Adrenal gland (tissue), 19 donors: ENCODE measurements at places on chromosomes 1 and 21. TPM values are rescaled to one million over a fixed set of nuclear protein-coding genes. Genes with fewer than 3 reads are reported as not detected.

AMY2A gene
- not detected for total RNA-seq

DNA sequence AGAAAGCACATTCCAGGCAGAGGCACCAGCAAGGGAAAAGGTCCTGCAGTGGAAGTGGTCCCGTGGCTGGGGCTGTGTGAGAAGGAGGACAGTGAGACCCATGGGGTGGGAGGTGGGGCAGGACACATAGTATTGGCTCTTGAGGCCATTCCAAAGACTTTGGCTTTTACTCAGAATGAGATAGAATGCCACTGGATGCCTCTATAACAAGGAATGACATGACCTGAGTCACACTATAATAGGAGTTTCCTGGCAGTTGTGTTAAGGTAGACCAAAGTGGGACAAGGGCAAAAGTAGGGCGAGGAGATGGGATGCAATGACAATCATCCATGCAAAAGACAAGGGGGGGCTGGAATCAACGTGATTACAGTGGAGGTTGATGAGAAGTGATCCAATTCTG lies 24.7 kb upstream of the LAMC2 start:
- no peak overlapping the region for H3K27ac ChIP-seq
- no peak for DNase-seq
- no peak overlapping the region for H3K4me3 ChIP-seq
- no peaks in the 10 kb centered on the region for H3K4me1 ChIP-seq
- no peaks in the 10 kb centered on the region for H3K27me3 ChIP-seq
- H3K36me3 ChIP-seq, result no peaks in the 10 kb centered on the region

NTNG1 gene
- total RNA-seq, result 4.3 TPM

GRCh38 chr21:15430577-15430976 lies 299.2 kb upstream of the USP25 start:
- H3K27me3 ChIP-seq, result no peaks in the 10 kb centered on the region
- DNase-seq, result no peak
- H3K27ac ChIP-seq, result no peak overlapping the region
- H3K4me3 ChIP-seq, result no peak overlapping the region
- H3K4me1 ChIP-seq, result no peaks in the 10 kb centered on the region

DNA sequence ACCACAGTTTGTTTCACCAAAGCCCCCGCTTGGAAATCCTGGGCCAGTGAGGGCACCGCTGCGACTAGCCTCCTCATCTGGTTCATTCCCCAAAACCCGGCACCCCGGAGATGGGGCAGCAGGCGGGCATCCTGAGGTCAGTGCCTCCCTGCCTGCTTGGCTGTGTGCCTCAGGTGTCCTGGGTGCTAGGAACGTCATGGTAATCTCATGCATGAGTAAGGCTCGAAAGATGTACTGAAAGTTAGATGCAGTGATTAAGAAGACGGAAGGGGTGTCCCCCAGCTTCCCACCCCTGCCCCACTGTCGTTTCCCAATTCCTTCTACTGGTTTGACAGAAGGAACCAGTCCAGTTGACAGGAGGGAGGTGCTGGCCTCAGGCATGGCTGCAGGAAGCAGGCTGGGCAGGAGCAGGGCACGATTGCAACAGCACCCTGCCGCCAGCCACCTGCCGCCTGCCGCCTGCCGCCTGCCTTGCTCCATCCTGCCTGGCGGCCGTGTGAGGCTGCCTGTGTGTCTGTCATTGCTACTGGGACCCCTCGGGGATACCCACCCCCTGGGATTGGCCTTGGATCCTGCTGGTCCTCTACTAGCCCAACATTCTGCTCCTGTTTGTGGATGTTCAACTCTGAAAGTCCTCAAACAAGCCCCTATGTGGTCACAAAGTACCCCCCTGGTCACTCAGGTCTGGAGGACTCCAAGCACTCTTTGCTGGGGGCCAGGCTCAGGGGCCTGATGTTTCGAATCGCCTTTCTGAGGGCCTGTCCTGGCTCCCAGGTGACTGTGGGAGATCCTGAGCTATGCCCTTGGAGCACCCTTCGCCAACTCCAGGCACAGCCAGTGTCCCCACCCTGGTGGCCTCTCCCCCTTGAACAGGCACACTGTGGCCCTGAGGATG lies 73.0 kb upstream of the IFFO2 start:
- H3K4me1 ChIP-seq, result no peaks in the 10 kb centered on the region
- H3K27me3 ChIP-seq, result no peaks in the 10 kb centered on the region
- DNase-seq, result no peak
- no peak overlapping the region for H3K4me3 ChIP-seq
- H3K36me3 ChIP-seq, result no peaks in the 10 kb centered on the region

DNA sequence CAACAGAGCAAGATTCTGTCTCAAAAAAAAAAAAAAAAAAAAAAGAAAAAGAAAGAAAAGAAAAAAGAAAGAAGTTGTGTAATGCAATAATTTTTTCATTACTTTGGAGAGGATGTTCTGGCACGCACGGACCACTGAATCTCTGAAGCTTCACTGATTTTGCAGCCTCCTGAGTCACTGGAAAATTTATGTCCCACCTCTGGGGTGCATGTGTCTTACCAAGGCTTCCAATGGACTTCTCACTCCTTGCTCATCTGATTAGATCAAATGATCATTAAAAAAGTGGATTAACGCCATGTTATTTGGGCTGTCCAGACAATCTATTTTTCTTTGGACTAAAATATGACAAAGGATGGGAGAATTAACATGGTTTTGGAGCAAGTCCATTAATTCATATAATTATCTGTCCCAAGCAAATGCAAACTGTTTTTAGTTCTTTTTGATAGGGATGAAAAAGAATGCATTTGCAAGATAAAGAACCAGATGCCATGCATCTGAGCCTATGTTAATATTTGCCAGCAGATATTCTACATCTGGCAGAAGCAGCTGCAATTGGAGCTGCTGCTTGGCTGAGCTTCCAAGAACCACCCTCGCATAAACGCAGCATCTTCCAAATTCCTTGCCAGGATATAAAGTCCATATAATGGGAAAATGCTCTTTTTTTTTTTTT lies 10.1 kb upstream of the MAP1LC3C start:
- H3K36me3 ChIP-seq, result no peaks in the 10 kb centered on the region
- H3K27ac ChIP-seq, result no peak overlapping the region
- no peaks in the 10 kb centered on the region for H3K4me1 ChIP-seq

- no peaks in the 10 kb centered on the region for H3K27me3 ChIP-seq
- no peaks in the 10 kb centered on the region for H3K36me3 ChIP-seq
- no peaks in the 10 kb centered on the region for H3K4me1 ChIP-seq
Observed at GRCh38 chr1:216958569-216958968, 235.3 kb upstream of the ESRRG start.

- H3K36me3 ChIP-seq, result no peaks in the 10 kb centered on the region
- peak overlapping the region; percentile 36 for H3K4me3 ChIP-seq
- H3K27me3 ChIP-seq, result no peaks in the 10 kb centered on the region
Observed at GRCh38 chr1:24535021-24535424, 20.9 kb upstream of the NCMAP start.

XCL2 gene
- total RNA-seq, result not detected

DNA sequence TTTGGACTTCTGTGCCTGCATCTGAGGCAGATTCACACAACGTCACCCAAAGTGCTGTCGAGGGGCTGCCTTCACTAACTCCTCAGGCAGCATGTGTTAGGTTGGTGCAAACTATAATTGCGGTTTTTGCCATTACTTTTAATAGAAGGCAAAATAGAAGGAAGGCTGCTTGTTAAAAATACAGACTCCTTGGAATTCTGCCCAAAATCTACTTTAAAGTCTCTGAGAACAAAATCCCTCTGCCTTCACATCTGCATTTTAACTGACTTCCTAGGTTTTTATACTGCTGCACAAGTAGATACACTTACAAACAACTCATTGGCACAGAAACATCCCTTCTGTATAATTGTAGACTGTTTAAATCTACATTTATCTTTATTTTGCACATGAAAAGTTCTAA lies 41.3 kb upstream of the SLC19A2 start:
- H3K27me3 ChIP-seq, result no peaks in the 10 kb centered on the region
- DNase-seq, result no peak
- no peak overlapping the region for H3K27ac ChIP-seq
- H3K4me1 ChIP-seq, result no peaks in the 10 kb centered on the region
- no peak overlapping the region for H3K4me3 ChIP-seq

- H3K27ac ChIP-seq, result no peak overlapping the region
- no peak overlapping the region for H3K4me3 ChIP-seq
- no peak for DNase-seq
- no peaks in the 10 kb centered on the region for H3K27me3 ChIP-seq
- no peaks in the 10 kb centered on the region for H3K36me3 ChIP-seq
- no peaks in the 10 kb centered on the region for H3K4me1 ChIP-seq
Observed at GRCh38 chr1:212315907-212316306, 30.7 kb downstream of the PPP2R5A start.

DNA sequence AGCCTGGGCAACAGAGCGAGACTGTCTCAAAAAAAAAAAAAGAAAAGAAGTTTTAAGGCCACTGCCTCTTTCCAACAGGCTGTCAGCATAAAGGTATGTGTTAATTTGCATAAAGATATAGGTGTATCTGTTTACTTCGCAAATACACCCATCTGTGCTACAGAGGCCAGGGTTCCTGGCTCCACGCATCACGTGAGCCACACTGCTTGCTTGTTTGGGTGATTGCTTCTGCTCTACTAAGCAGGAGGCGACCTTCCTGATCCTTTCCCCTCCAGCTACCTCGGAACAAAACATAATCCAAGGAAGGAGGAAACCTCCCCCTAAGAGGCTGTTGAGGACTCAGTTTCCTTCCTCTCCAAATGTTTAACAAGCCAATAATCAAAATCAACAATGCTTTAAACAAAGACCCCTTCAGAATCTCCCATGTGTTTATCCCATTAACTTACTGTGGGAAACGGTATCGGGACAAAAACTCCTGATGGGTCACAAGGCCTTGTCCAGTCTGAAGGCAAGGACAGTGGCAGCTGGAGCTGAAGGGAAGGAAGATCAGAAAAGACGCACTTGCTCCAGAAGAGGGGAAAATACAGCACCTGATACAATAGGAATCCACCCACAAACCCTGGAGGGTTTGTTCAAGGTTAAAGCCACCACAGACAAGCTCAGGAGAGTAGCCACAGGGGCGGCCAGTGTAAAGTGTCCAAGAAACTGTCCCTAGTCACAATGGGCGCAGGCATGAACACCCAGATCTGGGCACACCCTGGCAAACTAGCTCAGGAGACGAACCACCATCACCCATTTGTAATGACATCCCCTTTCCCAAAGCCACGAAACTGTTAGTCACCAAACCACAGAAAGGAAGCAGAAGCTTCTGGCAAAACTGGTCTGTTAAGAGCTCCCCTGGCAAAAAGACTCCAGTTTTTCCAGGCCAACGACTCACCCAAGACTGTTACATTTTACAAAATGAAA lies 17.2 kb downstream of the CTNNBIP1 start:
- H3K4me3 ChIP-seq, result no peak overlapping the region
- peaks cover 25% of the 10 kb centered on the region for H3K4me1 ChIP-seq
- no peak for DNase-seq
- peak overlapping the region; percentile 45 for H3K27ac ChIP-seq
- no peaks in the 10 kb centered on the region for H3K27me3 ChIP-seq
- no peaks in the 10 kb centered on the region for H3K36me3 ChIP-seq

LCE1A gene
- not detected for total RNA-seq

DNA sequence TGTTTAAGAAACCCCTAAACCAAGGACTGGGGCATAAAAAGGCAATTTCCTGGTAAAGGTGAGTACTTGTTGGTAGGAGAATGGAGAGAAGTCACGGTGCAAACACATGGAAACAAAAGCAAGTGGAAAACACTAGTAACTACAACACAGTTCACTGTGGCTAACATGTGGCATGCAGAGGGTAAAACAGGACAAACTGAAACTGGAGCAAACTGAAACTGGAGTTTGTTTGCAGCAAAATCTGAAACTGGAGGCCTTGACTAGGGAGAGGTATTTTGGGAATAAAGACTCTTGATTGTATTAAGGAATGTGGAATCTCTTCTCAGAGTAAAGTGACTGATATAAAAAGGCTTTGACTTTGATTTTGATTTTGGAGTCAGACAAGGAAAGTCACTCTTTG lies 376.3 kb upstream of the PRMT6 start:
- no peak overlapping the region for H3K4me3 ChIP-seq
- H3K36me3 ChIP-seq, result no peaks in the 10 kb centered on the region
- H3K27me3 ChIP-seq, result no peaks in the 10 kb centered on the region
- no peak overlapping the region for H3K27ac ChIP-seq
- no peaks in the 10 kb centered on the region for H3K4me1 ChIP-seq

- peaks cover 10% of the 10 kb centered on the region for H3K4me1 ChIP-seq
- H3K27me3 ChIP-seq, result no peaks in the 10 kb centered on the region
- no peak overlapping the region for H3K27ac ChIP-seq
- no peak overlapping the region for H3K4me3 ChIP-seq
- no peaks in the 10 kb centered on the region for H3K36me3 ChIP-seq
Observed at GRCh38 chr1:115929881-115930280, 46.4 kb upstream of the SLC22A15 start.

DNA sequence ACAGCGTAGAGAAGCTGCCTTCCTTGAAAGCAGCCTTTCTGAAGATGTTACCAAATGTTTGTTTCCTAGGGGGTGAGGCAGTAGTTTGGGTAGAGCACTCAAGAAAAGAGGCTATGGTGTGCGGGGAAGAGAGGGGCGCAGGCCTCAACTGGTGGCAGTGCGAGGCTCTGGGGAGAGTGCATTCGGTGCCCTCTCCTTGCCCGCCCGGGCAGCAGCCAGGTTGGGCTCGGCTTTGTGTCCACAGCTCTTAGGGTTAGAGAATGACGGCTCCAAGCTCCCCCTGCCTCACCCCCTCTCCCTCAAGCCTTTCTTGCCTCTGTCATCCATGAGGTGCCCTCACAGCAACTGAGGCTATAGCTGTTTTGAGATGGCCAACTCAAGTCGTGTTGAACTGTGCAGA lies 899 bp upstream of the SLFNL1 start:
- no peaks in the 10 kb centered on the region for H3K36me3 ChIP-seq
- H3K4me3 ChIP-seq, result no peak overlapping the region
- peak; percentile 47 for DNase-seq
- H3K4me1 ChIP-seq, result peaks cover 8% of the 10 kb centered on the region
- H3K27me3 ChIP-seq, result no peaks in the 10 kb centered on the region

- DNase-seq, result no peak
- peaks cover 40% of the 10 kb centered on the region for H3K36me3 ChIP-seq
- H3K27me3 ChIP-seq, result no peaks in the 10 kb centered on the region
Observed at GRCh38 chr1:114740331-114740730, 17.5 kb downstream of the CSDE1 start.

GJA8 gene
- not detected for total RNA-seq

- H3K27ac ChIP-seq, result no peak overlapping the region
- no peaks in the 10 kb centered on the region for H3K27me3 ChIP-seq
- H3K4me1 ChIP-seq, result no peaks in the 10 kb centered on the region
- no peak for DNase-seq
Observed at GRCh38 chr1:45785583-45785982, 17.8 kb upstream of the MAST2 start.

OR2L8 gene
- total RNA-seq, result not detected

GRCh38 chr1:64834734-64835133 lies 89.9 kb downstream of the RAVER2 start:
- H3K27ac ChIP-seq, result peak overlapping the region; percentile 9
- no peaks in the 10 kb centered on the region for H3K4me1 ChIP-seq
- no peaks in the 10 kb centered on the region for H3K36me3 ChIP-seq
- H3K4me3 ChIP-seq, result no peak overlapping the region

GRCh38 chr1:153456396-153456795 lies 4.1 kb downstream of the S100A7 start:
- no peaks in the 10 kb centered on the region for H3K4me1 ChIP-seq
- no peaks in the 10 kb centered on the region for H3K36me3 ChIP-seq
- H3K27ac ChIP-seq, result no peak overlapping the region
- no peak for DNase-seq

- no peak overlapping the region for H3K4me3 ChIP-seq
- H3K4me1 ChIP-seq, result no peaks in the 10 kb centered on the region
- H3K27me3 ChIP-seq, result no peaks in the 10 kb centered on the region
Observed at GRCh38 chr21:17422931-17423330, 89.9 kb upstream of the CXADR start.
